Activated CD4-positive, alpha-beta T cell treated with anti-CD3 and anti-CD28 coated beads, Interleukin-2, amount 10 ng/mL, durations not matched to agents 7 days and 5 days (primary cell): ENCODE measurements at places on chromosomes 13 and 19. TPM values are rescaled to one million over a fixed set of nuclear protein-coding genes. Genes with fewer than 3 reads are reported as not detected.

DNA sequence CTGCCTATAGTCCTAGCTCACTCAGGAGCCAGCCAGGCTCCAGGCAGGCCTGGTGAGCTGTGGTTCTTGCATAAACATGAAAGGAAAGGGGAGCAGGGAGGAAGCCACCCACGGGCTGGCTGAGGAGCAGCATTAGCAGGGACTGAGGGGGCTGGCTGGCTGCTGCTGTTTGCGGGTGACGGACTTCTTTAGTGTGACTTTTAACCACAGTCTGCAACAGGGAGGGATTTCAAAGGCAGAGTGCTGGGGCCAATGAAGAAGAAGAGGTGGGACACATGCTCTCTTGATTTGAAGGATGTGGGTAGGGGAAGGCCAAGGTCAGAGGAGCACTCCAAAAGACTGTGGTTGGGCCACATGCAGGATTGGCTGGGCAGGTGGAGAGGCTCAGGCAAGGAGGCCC, 223.0 kb downstream of the DNAJC15 start:
- peaks cover 6% of the 10 kb centered on the region for H3K27me3 ChIP-seq
- H3K4me3 ChIP-seq = no peak overlapping the region
- no peaks in the 10 kb centered on the region for H3K4me1 ChIP-seq
- no peak overlapping the region for H3K27ac ChIP-seq
- no peak for DNase-seq
- H3K36me3 ChIP-seq = no peaks in the 10 kb centered on the region

GRCh38 chr13:44929692-44930091, 59.6 kb downstream of the NUFIP1 start:
- H3K36me3 ChIP-seq = no peaks in the 10 kb centered on the region
- no peak overlapping the region for H3K27ac ChIP-seq
- DNase-seq = no peak
- H3K4me3 ChIP-seq = no peak overlapping the region

GRCh38 chr13:33352041-33352440, 66.5 kb upstream of the STARD13 start:
- H3K36me3 ChIP-seq = no peaks in the 10 kb centered on the region
- no peak overlapping the region for H3K27ac ChIP-seq
- peaks cover 2% of the 10 kb centered on the region for H3K4me1 ChIP-seq
- DNase-seq = no peak

GRCh38 chr19:3411636-3412035, 45.3 kb downstream of the NFIC start:
- no peak for DNase-seq
- no peaks in the 10 kb centered on the region for H3K4me1 ChIP-seq
- no peaks in the 10 kb centered on the region for H3K27me3 ChIP-seq
- no peak overlapping the region for H3K4me3 ChIP-seq

DNA sequence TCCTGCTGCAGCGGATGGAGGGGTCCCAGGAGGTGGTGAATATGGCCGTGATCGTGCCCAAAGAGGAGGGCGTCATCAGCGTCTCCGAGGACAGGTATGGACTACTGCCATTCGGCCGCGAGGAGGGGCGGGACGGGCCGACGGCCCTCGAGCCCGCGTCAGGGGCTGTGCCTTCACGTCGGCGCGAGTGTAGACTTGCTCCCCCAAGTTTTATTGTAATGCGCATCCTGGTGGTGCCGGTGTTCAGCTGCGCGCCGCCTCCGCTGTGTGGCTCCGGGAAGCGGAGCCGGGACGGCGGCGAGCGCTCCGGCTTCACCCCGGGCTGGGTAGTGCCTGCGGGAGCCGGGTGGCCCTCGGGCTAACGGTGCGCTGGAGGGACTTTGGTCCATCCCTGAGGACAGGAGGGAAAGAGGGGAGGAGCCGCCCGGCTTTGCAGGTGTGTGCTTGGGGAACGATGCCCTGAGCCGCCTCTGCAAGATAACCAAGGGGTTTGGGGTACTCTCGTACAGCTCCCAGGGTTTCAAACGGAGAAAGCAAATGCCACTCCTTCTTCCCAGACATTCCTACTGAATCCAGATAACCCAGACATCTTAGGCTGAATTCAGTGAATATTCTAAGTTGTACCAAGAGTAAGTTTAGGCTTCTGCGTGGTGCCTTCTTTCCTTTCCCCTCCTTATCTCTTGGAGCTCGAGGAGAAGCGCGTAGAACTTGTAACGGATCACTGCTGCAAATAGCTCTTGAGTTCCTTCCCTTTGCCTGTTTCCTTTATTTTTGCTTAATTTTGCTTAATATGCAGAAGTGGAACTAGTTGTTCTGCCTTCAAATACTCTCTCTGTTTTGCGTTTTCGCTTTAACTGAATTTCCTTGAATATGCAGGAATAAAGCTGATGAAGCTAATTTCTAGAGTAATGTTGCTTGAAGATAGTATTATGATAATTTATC, 740 bp downstream of the WDFY2 start:
- peak overlapping the region; percentile 98 for H3K27ac ChIP-seq
- H3K4me1 ChIP-seq = peaks cover 38% of the 10 kb centered on the region
- H3K36me3 ChIP-seq = peaks cover 6% of the 10 kb centered on the region
- H3K27me3 ChIP-seq = peaks cover 3% of the 10 kb centered on the region
- peak overlapping the region; percentile 91 for H3K4me3 ChIP-seq

- H3K4me3 ChIP-seq = no peak overlapping the region
- no peak for DNase-seq
- H3K27me3 ChIP-seq = peaks cover 24% of the 10 kb centered on the region
- H3K27ac ChIP-seq = no peak overlapping the region
- no peaks in the 10 kb centered on the region for H3K36me3 ChIP-seq
- peaks cover 5% of the 10 kb centered on the region for H3K4me1 ChIP-seq
These were observed 35.2 kb downstream of the CACNG6 start for GRCh38 chr19:54026656-54027055.

DNA sequence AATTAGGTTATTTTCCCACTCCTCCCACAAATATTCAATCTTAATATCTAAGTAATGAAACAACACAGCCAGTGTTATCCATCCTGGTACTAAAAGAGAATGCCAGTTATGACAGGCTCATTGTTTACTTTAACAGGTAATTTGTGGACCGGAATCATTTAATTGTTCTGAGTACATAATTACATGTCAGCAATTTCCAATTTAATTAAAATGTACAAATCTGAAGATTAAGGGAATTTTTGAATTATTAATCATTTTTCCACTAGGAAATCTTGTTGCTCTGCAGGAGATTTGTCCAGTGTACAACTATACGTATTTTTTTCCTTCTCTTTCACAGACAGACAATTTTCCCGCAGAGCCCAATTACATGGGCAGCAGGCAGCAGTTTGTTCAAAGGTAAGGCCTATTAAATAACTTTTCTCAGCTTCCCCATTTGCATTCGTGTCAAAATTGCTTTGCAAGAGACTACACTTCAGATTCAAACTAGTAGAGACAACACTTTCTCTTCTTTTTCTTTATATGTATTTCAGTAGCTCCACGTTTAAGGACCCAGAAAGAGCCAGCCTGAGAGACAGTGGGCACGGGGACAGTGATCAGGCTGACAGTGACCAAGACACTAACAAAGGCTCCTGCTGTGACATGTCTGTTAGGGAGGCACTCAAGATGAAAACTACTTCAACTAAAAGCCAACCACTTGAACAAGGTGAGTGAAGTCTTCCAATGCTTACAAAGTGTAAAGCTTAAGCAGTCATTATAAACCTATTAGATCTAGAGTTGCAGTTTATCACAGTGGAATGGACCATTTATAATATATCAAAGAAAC, 34.8 kb downstream of the PCDH17 start:
- H3K36me3 ChIP-seq = no peaks in the 10 kb centered on the region
- no peaks in the 10 kb centered on the region for H3K27me3 ChIP-seq
- no peak overlapping the region for H3K27ac ChIP-seq
- no peaks in the 10 kb centered on the region for H3K4me1 ChIP-seq
- DNase-seq = no peak

- no peaks in the 10 kb centered on the region for H3K27me3 ChIP-seq
- H3K36me3 ChIP-seq = no peaks in the 10 kb centered on the region
- no peak overlapping the region for H3K4me3 ChIP-seq
- no peak overlapping the region for H3K27ac ChIP-seq
- peaks cover 16% of the 10 kb centered on the region for H3K4me1 ChIP-seq
These were observed 1.4 kb downstream of the SPACA6 start for GRCh38 chr19:51694318-51695085.

DNA sequence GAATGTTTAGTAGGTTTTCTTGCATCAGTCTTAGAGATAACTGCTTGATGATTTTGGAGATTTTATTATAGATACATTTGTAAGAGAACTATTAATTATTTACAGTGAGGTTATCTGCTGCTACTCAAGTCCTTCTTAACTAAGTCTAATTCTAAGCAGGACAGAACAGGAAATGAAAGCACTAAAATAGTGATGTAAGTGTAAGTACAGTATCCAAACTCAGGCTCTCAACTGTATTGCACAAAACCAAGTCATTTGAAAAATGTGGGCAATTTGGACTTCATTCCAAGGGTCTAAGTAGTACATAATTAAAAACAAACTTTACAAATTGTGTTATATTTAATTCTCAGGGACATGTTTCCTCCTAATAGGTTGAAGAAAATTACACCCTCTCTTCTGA, 417.1 kb downstream of the ITGBL1 start:
- H3K4me3 ChIP-seq = no peak overlapping the region
- no peak for DNase-seq
- H3K27me3 ChIP-seq = no peaks in the 10 kb centered on the region
- no peaks in the 10 kb centered on the region for H3K4me1 ChIP-seq
- H3K27ac ChIP-seq = no peak overlapping the region

- H3K27ac ChIP-seq = no peak overlapping the region
- H3K4me1 ChIP-seq = no peaks in the 10 kb centered on the region
- H3K4me3 ChIP-seq = no peak overlapping the region
- H3K27me3 ChIP-seq = no peaks in the 10 kb centered on the region
These were observed 15.0 kb downstream of the SLC25A42 start for GRCh38 chr19:19078801-19079200.

GRCh38 chr19:16096280-16096855, 15.3 kb upstream of the RAB8A start:
- peaks cover 82% of the 10 kb centered on the region for H3K36me3 ChIP-seq
- no peak overlapping the region for H3K4me3 ChIP-seq
- H3K27me3 ChIP-seq = no peaks in the 10 kb centered on the region
- peaks cover 46% of the 10 kb centered on the region for H3K4me1 ChIP-seq
- no peak for DNase-seq

DNA sequence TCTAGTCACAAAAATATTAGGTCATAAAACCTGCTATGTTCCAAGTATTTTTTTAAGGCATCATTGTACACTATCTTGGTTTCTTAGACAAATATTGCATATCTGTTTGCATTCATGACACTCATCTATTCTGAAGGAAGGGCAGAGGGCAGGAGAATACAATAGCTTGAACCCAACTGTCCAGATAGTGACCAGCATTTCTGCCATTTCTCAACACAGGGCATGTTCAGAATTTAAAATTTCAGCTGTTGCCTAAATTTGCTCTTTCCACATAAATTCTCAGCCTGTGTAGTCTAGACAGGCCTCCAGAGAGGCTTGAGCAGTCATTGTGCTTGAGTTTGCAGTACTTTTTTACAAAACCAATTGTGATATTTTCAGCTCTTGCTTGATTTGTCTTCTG, 119.5 kb downstream of the ZAR1L start:
- H3K4me3 ChIP-seq = no peak overlapping the region
- H3K36me3 ChIP-seq = no peaks in the 10 kb centered on the region
- no peak overlapping the region for H3K27ac ChIP-seq

- H3K4me3 ChIP-seq = no peak overlapping the region
- H3K27me3 ChIP-seq = no peaks in the 10 kb centered on the region
- no peak for DNase-seq
- no peaks in the 10 kb centered on the region for H3K36me3 ChIP-seq
- no peaks in the 10 kb centered on the region for H3K4me1 ChIP-seq
These were observed 113.0 kb upstream of the ARGLU1 start for GRCh38 chr13:106680796-106681472.

- no peaks in the 10 kb centered on the region for H3K4me1 ChIP-seq
- DNase-seq = no peak
- H3K36me3 ChIP-seq = no peaks in the 10 kb centered on the region
- no peak overlapping the region for H3K4me3 ChIP-seq
- H3K27me3 ChIP-seq = no peaks in the 10 kb centered on the region
These were observed 1643.2 kb upstream of the PRR20A start for GRCh38 chr13:55497486-55497885.

DNA sequence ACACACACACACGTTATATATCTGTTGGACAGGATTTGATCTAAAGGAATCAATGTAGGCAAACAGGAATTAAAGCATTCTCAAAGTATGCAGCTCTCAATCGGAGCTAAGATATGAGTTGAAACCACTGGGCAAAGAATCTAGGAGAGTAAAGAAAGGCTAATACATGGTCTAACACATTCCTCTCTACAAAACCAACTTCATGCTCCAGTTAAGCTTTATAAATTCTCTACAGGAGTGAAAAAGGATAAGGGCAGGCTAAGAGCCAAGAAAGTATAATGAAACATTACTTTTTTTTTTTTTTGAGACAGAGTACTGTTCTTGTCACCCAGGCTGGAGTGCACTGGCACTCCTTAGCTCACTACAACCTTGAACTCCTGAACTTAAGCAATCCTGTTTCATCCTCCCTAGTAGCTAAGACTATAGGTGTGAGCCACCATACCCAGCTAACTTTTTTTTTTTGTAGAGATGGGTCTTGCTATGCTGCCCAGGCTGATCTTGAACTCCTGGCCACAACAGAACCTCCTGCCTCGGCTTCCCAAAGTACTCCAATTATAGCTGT, 10.6 kb downstream of the FBXL3 start:
- no peak overlapping the region for H3K27ac ChIP-seq
- H3K4me1 ChIP-seq = peaks cover 20% of the 10 kb centered on the region
- no peak overlapping the region for H3K4me3 ChIP-seq
- peaks cover 63% of the 10 kb centered on the region for H3K36me3 ChIP-seq
- H3K27me3 ChIP-seq = no peaks in the 10 kb centered on the region

DNA sequence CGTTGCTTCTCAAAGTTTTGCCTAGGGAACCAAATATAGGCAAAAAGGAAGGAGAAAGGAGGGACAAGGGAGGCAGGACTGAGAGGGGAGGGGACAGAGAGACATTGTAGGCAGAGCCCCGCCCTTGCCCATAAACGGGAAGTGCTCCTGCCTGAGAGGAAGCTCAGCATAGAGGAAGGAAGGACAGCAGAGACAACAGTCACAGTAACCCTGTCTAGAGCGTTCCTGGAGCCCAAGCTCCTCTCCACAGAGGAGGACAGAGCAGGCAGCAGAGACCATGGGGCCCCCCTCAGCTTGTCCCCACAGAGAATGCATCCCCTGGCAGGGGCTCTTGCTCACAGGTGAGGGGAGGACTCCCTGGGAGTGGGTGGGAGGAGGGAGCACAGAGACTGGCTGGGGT, at the start of gene CEACAM21:
CEACAM21 (plus strand) TSS at position 169 of the 400 bp plus-strand sequence; CDS start at position 278, 109 bp downstream.
- DNase-seq = peak; percentile 80
- H3K36me3 ChIP-seq = peaks cover 64% of the 10 kb centered on the region
- H3K4me3 ChIP-seq = peak within 1 kb of the TSS; percentile 80
- peak within 1 kb of the TSS; percentile 90 for H3K27ac ChIP-seq

GRCh38 chr19:11499220-11499726, 6.4 kb downstream of the ZNF653 start:
- no peaks in the 10 kb centered on the region for H3K27me3 ChIP-seq
- H3K4me1 ChIP-seq = peaks cover 7% of the 10 kb centered on the region
- no peak overlapping the region for H3K4me3 ChIP-seq
- no peak for DNase-seq
- no peak overlapping the region for H3K27ac ChIP-seq
- H3K36me3 ChIP-seq = peaks cover 14% of the 10 kb centered on the region

The KLF1 gene
- total RNA-seq = 0.20 TPM

The CASP14 gene
- total RNA-seq = not detected

The LYPD5 gene
- 0.79 TPM for total RNA-seq

The PRR19 gene
- total RNA-seq = 0.54 TPM

The RASIP1 gene
- total RNA-seq = 0.31 TPM

The TMEM259 gene
- total RNA-seq = 195 TPM

The ICAM4 gene
- total RNA-seq = 1.4 TPM

The SOX21 gene
- not detected for total RNA-seq
